ENCODE measurements at places on chromosomes 4 and X.

GRCh38 chrX:14235004-14235403 lies 205.3 kb upstream of the GEMIN8 start:
- no peak for DNase-seq

- DNase-seq: no peak
Observed at GRCh38 chr4:89324671-89325070, 17.1 kb upstream of the GPRIN3 start.

DNA sequence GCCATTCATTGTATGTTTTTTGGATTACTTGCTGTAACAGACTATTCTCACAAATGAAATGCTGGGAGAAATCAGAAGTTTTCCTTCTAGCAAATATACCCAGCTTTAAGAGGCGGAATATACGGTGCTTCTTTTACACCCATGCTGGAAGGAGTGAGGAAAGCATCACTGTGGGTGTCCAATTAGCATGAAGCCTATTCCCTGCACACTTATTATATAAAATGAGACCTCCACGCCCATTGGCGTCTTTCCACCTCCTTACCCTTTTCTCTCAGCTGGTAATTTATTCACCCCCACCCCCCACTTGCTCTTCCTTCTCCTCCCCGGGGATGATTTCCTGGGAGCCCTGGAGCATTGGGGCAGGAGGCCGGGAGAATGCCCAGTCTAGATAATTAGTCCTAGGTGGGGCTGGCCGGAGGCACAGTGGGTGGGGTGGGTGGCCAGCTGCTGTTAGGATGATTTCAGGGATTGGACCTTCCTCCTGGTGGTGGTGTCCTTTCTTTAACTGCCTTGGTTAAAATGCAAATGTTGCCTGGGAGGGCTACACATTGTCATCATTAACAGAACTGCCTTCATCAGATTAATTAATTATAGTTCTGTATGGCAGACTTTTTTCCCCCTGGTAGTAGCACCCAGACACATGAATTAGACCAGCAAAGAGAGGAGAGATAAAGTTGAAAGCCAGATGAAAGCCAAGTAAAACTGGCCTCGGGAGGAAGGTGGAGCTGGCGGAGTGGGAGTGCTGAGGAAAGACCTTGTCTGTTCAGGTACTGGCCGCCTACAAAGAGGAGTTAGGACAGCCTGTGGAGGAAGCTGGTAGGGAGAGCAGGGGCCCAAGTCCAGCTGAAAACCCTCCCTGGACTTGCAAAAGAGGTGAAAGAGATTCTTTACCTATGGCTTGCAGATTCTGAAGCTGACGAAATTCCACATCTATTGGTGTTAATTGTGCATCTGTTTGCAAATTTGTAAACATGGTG lies 11.4 kb downstream of the SHROOM2 start:
- DNase-seq: no peak

GRCh38 chrX:129813662-129814368 lies 29.9 kb downstream of the ZDHHC9 start:
- no peak for DNase-seq

- DNase-seq: no peak
Observed at GRCh38 chrX:78831523-78831922, 84.0 kb downstream of the LPAR4 start.

DNA sequence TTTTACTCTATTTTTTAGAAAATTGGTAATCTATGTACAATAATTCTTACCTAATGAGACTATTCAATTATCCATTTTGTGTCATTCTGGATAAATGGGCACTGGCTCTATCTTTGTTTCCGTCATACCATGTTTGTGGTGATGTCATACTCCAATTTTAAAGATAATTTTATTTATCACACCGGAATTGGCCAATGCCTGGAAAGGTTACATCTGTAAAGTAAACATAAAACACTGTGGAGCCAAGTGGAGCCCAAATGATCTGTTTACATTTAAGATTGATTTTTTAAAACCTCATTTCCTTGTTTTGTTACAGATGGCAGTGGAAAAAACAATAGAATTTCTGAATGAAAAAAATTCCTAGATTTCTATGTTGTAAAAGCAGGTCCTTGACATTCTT lies 120.2 kb upstream of the GPRIN3 start:
- DNase-seq: no peak

DNA sequence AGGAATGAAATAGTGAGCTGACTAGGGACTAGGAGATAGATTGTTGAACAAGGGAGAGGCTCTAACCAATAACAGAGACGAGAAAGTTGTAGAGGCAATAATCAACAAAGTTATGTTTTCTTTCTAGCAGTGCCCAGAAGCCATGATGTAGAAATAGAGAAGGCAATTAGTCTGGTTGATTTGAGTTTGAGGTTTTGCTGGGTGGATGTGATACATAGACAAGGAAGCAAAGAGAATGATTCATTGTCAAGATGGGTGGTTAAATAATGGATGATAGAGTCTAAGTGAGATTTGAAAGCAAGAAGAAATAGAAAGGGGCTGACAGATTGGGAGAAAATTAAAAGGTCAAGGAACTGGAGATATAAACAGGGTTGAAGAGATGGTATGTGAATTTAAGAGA lies 11.2 kb downstream of the RBM41 start:
- DNase-seq: no peak

DNA sequence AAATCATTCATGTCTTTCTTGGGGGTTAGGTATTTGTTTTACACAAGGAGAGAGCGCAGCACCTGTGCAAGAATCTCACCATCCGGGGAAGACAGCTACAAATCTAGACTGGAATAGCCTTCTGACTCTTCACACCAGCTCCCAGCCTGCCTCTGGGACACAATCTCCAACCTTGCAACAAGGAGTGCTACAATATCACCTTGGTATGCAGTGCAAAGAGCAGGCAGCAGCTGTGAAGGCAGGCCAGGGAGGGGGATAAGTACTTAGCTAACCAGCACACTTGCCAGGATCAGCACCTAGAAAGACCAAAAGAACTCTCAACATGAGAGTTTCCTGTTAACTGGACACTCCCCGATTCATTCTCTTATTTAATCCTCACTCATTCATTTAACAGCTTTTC lies 235.3 kb downstream of the AR start:
- no peak for DNase-seq

DNA sequence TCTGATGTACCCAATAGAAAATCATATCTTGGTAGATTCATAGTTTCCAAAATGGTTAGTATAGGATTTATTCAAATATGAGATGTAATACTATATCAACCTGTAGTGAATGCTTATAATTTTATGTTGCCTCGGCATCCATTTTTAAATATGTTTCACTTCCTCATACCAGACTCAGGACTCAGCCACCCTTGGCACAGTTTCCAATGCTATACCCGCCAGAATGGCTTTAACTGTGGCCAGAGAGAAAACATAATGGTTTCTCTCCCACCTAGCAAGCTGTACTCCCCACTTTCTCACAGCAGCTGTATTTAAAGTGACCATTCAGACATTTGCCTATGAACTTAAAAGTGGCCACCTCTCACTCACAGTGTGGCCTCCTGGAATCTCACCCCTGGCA lies 466.6 kb upstream of the PABPC4L start:
- DNase-seq: no peak

- DNase-seq: no peak
Observed at GRCh38 chrX:66008328-66008970, 31.4 kb downstream of the VSIG4 start.

DNA sequence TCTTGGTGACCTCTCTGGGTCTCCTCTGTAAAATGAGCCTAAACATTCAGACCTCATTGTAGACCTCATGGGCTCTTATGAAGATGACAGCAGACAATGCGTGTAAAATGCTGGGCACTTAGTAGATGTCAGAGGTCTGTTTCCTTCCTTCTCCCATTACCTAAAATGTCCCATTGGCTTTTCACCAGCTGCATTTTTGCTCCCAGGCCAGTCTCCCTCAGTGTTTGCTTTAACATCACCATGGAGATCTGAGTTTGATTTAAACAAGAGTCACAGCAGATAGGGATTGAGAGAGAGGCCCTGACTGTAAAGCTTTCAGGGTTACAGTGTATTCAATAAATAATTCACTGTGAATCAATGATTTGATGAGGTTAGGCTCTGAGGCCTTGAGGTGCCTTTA lies 24.3 kb downstream of the PSAPL1 start:
- DNase-seq: no peak

DNA sequence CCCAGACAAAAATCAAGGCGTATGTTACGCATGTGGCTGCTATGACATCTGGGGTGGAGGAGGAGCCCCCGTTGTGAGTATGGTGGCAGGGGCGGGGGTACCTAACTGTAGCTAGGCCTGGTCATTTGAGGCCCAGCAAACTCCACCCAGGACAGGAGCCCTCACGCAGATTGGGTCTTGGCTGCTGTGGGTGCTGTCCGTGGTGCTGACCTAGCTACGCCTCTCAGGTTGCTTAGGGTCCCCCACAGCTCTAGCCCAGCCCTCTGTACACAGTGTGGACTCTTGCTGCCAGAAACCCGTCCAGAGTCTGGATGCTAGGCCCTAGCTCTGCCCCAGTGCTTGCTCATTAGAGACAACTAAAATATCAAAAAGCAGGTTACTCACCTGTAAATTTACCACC lies 146.7 kb upstream of the PSAPL1 start:
- DNase-seq: peak; percentile 31

DNA sequence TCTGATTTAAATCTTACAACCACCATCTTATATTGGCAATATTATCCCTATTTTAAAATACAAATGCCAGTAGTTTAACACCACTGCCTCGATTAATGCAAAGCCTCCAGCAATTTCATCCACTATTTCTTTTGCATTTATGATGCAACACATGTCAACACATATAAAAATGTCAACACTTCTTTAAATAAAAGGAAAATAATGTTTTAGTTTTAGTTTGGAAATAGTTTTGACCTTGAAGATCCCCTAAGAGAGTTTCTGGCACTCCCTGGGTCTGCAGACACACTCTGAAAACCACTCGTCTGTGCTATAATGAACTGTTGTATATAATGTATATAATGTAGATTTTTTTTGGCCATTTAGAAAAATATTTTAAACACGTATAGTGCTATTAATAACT lies 99.0 kb downstream of the CAMK2D start:
- DNase-seq: no peak

DNA sequence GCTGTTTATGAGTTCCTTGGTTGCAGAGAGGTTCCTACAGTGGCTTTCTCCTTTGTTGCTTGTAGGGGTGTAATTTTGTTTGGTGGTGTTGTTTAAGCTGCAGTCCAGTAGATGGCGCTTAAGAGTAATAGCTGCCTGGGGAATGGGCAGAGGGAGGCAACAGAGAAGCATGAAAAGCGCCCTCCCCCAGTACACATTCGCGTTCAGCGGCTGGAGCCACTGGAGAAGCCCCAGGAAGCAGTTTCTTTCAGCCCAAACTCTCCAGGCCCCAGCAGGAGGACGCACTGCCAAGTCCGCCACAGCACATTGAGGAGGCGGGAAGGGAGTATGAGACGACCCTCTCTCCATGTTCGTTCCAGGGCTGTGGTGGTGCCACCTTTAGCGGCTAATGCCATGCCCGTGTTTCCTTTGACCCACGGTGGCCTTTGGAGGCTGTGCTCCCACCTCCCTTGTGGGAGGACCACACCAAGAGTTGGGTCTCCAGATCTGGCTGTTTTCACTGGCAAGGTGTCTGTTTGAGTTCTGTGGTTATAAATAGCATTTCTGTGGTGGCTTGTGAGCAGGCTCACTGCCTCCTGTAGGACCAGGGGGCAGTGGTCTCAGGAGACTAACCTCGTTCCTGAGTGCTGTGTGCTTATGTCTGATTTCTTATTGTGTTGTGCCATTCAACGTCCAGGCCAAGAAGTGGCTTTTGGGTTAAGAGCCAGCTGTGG lies 252.3 kb downstream of the ARHGAP10 start:
- DNase-seq: no peak

DNA sequence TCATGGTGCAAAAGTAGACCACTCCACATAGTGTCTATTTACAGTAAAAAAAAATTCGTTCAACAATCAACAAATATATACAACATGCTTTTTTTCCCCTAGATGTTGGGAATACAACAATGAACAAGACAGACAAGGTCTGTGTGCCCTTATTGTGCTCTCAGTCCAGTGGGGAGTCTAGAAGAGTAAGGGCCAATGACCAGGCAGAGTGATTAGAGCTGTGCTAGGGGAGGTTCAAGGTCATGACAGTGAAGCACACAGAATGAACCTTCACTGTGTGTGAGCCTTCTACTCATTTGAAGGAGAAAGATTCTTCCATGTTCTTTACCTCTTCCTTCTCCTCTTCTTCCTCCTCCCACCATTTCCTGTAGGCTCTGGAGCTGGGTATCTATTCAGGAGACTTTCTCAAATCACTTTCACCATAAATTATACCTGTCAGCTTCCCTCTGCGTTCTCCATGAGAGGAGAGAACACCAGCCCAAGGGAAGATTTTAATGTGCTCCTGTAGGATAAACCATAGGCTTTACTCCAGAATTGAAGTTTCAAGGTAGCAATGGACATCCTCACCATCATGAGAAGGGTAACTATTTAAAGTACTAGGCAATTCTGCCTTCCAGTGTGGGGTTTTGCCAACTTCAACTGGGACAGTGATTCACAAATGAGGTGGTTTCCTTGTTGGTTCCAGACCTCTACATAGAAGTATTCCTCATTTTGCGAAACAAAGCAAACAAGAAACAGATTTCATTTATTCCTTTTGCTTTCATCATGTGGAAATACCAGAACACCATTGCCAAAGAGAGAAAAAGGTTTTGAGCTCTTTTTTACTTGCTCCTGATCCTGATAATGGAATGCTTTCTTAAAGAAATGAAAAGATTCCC lies 246.9 kb upstream of the GPC4 start:
- DNase-seq: no peak

DNA sequence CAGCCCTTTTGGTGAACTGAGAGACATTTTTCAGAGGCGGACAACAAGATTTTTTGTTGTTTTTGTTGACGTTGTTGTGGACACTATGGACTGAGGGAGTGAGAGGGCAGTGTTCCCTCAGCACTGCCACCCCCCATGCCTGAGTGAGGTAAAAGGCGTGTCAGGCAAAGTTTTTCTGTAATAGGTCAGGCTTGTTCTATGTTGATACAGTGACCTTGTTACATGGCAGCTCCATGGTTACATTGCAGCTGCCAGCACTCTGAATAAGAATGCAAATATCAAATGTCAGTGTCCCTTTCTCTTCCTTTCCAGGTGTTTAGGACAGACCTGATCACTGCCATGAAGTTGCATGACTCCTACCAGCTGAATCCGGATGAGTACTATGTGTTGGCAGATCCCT lies 36.6 kb downstream of the JADE1 start:
- DNase-seq: no peak

DNA sequence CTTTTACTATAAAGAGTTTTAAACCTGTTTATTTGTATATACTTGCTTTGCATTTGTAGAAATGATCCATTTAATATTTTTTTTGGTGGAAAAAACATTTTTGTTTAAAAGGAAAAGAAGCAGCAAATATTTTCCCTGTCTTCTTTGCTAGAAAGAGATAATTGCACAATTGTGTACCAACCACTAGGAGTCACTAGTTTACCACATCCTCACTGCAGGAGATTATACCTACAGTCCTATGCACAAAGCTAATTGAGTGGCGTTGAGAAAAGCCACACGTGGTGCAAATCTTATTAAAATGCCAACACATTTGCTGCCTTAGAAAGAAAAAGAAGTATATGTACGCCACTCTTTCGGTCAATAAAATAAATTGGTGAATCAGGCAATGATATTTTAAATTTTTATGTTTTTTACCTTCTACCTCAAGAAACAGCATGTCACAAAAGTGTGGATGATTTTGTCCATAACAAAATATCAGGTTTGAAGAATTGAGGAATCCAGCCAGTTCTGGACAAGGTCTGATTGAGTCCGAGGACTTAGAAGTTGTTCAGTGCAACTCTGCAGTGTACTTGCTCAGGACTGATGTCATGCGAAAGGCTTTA lies 102.9 kb downstream of the GRXCR1 start:
- peak; percentile 2 for DNase-seq

Measured in right kidney (tissue), 9 donors.